ENCODE measurements at places on chromosomes 6 and 20.

GRCh38 chr20:15345287-15345686, 1007.9 kb upstream of the FLRT3 start:
- no peak for DNase-seq

- DNase-seq = no peak
These were observed 28.9 kb downstream of the HTR1E start for GRCh38 chr6:86966271-86966670.

DNA sequence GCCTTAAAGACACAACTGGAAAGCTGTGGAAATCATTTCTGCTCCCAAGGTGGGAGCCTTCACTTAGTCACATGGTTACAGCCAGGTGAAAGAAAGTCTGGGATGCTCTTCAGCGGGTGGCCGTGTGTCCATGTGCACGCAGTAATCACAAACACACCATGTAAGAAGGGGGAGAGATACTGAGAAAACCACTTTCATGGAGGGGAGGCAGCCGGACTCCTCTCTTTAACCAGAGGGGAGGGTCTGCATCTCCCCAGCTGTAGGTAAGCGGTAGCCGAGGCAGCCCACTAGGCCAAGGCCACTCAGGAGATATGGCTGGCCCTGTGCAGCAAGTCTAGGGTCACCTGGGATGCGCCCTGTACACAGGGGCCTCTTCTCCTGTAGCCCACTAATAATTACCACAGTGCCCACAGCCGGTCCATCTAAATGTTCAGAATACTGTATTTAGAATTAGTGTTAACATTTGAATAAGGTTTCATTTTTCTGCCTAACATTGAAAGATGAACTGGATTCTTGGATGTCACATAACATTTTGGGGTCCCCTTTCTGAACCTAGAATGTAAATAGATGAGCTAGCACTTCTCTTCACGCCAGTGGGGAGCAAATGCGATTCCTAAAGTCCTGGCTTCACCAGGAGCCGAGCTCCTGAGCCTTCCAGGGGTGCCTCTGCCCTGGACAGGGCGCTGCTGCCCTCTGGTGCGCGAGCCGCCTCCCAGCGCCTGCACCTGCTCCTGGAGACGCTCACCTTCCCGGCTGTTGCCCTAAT, 15.9 kb downstream of the GPR31 start:
- peak; percentile 66 for DNase-seq

GRCh38 chr6:140546640-140547039, 1172.2 kb upstream of the CITED2 start:
- no peak for DNase-seq

- DNase-seq = no peak
These were observed 2.8 kb downstream of the RING1 start for GRCh38 chr6:33211136-33211535.

- peak; percentile 36 for DNase-seq
These were observed 391 bp downstream of the MAPRE1 start for GRCh38 chr20:32819992-32820697.

- no peak for DNase-seq
These were observed 188.4 kb upstream of the PHACTR1 start for GRCh38 chr6:12528136-12528535.

Measured in D721Med (cell line).